ENCODE measurements at places on chromosomes 5 and 9.

DNA sequence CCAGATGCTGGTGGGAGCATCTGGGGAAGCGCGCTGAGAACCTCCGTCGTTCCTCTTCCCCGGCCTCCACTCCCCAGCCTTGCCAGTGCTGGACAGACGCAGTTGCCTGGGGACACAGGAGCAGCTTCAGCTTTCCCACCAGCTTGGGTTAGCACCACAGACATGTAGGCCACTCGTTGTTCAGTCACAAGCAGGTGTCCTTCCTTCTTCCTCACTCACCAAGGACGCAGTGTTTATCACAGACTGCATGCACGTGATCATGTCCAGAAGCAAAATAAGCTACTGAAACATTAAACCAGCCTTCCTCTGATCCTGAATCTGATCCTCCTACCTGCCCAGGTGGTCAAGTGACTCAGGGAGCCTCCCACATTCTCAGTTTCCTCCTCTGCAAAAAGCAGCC, 232.9 kb downstream of the SYK start:
- DNase-seq, result no peak

DNA sequence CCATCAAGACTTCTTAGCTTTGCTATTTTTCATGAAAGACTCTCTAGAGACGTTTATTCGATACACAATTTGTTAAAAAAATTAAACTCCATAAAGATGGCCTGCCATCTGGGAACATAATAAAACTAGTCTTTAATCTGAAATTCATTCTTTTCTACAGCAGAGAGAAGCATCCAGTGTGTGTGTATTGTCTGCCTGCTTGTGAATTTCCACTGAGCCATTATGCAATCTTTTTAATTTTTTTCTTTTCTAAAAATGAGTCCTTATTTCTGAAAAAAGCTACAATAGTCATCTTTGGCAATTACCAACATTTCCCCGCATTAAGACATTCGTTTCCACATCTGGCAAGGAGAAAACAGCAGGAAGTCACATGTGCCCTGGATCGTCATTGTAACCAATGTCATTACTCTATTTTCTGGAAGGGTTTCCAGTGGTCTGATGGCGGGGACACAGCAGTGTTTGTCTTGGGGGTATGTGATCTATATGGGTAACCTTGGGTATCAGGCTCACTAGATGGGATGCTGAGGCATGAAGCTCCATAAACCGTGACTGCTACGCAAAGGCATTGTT, 263.1 kb downstream of the MSX2 start:
- no peak for DNase-seq

- peak; percentile 34 for DNase-seq
Measured at GRCh38 chr5:177494346-177495195, 2.8 kb downstream of the PDLIM7 start.

GRCh38 chr5:75640395-75640794, 29.1 kb downstream of the ANKDD1B start:
- no peak for DNase-seq

- DNase-seq, result no peak
Measured at GRCh38 chr9:130666393-130667119, 2.2 kb downstream of the PRDM12 start.

GRCh38 chr5:37619353-37619752, 220.5 kb downstream of the GDNF start:
- no peak for DNase-seq

GRCh38 chr5:74294231-74294705, 346.3 kb downstream of the ENC1 start:
- DNase-seq, result no peak

- DNase-seq, result no peak
Measured at GRCh38 chr5:158614951-158615350, 484.8 kb downstream of the EBF1 start.

GRCh38 chr5:40486437-40487275, 193.1 kb upstream of the PTGER4 start:
- peak; percentile 28 for DNase-seq

DNA sequence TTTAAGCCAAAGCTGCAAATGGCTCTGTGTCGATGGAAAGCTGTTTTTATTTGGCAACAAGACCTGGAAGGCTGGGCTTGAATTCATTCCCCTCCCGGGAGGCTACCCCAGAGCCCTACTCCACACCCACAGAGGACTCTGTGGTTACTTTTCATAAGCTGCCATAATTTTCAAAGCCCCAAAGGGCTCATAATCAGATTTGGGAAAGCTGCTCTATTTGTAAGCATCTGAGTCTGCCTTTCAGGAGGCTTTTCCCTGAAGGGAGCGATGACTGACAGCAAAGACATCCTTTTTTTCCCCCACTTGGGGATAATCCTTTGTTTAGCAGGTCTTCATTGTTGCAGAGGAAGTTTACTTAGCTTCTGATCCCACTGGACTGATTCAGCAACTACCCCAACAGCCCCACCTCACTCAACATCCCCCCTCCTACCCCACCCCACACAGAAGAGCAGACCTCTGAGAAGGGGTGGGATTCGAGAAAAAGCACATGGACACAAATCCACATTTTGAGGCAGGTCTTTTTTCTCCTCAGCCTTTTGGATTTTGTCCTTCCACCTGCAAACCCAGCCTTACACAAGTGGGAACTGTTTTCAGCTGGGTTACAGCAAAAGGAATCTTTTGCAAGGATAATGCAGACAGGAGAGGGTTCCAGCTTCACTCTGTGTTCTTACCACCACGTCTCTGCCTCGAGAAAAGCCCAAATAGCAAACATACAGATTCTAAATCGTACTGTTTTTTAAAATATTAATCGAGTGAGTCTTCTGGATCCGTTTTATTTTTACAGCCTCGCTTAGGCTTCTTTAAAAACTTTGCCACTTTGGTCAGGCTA, 244.4 kb upstream of the TUT7 start:
- no peak for DNase-seq

DNA sequence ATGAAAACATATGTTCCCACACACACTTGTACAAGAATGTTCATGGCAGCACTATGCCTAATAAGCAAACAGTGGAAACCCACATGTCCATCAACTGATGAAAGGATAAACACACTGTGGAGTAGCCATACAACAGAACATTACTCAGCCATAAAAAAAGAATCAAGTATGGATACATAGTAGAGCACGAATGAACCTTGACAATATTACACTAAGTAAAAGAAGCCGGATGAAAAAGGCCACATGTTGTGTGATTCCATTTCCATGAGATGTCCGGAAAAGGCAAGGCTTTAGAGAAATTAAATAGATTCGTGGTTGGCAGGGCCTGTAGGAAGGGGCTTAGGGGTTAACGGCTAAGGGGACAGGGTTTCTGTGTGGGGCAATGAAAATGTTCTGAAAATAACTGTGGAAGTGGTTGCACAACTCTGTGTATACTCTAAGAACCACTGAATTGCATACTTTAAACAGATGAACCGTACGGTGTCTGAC, 51.4 kb downstream of the COL23A1 start:
- no peak for DNase-seq

DNA sequence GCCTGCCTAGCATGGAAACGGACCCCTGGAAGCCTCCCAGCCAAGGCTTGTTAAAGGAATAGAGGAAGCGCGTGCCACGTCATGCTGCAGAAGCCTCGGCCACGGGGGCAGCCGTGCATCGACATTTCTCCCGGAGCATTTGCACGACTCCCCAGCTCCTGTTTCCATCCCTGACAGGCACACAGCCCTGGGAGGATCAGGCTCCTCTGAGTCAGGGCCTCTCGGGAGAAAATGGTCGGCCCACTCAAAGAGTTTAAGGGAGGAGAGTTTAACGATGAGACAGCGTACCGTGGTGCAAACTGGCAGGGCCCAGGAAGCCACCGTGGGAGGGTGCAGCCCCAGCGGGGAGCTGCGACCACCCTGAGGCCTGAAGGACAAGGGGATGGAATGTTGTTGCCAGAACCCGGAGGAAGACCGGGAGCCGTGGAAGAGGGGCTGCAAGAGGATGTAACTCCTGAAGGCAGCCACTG, 213.6 kb downstream of the PAX5 start:
- DNase-seq, result no peak

DNA sequence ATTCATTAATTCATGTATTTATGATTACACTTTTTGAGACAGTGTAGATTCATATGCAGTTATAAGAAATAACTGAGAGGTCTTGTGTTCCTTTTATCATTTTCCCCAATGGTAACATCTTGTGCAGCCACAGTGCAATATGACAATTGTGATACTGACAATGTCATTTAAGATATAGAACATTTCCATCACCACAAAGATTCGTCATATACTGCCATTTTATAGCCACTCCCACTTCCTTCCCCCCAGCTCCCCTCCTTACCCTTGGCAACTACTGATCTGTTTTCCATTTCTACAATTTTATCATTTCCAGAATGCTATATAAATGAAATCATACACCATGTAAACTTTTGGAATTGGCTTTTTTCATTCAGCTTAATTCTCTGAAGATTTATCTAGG, 53.8 kb downstream of the NR2F1 start:
- no peak for DNase-seq

GRCh38 chr5:169832304-169832703, 148.0 kb downstream of the INSYN2B start:
- no peak for DNase-seq

DNA sequence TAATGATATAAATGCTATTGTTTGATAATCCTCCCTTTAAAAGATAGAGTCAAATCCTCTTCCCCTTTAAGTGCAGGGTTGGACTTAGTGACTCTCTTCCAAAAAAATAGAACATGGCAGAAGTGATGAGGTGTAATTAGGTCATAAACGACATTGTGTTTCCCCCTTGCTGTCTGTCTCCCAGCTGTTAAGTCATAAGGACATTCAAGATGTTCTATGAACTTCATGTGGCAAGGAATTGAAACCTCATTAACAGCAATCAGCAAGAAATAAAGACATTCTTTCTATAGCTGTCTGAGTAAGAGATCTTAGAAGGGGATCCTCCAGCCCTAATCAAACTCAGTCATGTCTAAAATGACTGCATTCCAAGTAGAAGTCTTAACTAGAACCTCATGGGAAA, 3.3 kb upstream of the SLC25A46 start:
- no peak for DNase-seq

- DNase-seq, result no peak
Measured at GRCh38 chr5:154607746-154608145, 129.7 kb upstream of the HAND1 start.

- no peak for DNase-seq
Measured at GRCh38 chr5:179762079-179762780, 29.6 kb downstream of the MAML1 start.

DNA sequence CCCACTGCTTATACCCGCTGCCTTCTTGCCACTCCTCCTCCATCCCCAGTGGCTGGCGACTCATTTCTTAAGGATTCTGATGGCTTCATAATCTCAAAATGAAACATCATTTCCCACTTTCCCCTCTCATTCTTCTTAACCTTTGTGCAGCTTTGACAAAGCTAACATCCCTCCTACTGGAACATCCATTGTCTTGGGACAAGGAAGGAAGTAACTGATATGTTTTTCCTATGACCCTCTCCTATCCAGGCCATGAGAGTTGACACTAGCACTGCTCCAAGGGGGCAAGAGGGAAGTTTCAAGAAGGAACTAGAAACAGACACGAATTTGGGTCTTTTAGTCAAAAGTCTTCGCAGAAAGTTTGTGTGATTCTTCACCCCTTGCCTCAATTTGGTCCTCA, 71.7 kb upstream of the SNX2 start:
- no peak for DNase-seq

DNA sequence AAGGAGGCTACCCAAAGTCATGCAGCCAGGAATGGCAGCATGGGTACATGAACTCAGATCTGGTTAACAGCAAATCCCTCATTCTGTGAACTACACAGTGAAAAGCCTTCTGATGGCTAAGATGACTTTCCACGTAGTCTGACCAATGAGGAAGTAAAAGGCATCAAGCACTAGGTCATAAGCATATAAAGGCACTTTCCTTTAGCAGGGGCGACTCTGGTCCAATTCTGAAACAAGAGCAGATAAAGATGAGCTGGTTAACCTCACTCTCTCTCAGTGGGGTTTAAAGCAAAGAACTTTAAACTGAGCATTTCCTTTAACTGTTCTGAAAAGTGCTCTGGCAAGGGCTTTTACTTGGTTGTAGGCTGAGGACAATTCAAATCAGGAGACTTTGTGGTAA, 21.1 kb downstream of the PSMB7 start:
- no peak for DNase-seq

DNA sequence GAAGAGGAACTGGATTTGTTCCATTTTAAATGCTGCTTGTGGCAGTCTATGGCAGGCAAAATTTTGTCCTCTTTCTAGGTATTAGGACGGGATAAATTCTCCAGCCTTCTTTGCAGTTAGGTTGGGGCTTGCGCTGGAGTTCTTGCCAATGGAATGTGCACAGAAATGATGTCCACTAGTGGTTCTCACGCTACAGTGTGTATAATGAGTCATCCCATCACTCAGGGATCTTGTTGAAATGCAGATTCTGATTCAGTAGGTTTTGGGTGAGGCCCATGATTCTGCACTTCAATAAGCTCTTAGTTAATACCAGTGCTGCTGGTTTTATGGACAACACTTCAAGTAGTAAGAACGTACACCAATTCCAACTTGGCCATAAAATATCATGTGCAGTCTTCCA, 317.6 kb upstream of the KLF4 start:
- DNase-seq, result no peak

GRCh38 chr5:15717001-15717400, 217.0 kb downstream of the FBXL7 start:
- no peak for DNase-seq

DNA sequence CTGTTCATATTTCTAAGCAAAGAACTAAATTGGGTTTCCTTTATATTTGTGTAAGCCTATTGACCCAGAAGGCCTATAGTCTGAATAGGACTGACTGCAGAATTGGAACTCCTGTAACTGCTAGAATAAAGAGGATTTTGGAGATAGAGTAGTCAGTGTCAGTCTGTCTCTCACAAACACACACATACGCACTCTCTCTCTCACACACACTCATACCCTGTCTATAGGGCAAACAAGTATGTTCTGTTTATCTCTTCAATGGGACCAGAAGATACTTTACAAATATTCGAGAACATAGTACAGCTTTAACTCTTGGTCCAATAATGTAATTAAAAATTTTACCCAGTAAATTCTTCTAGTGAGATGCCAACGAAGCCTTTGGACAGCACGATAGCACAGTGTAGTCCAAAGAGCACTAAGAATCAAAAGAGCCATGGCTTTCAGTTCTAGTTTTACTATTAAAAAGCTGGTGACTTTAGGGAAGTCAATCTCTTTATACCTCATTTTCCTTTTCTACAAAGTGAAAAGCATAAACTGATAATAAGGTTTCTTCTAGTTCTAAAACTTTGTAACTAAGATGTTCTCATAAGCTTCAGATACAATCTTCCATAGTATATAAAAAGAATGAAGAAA, 19.3 kb downstream of the ABHD17B start:
- no peak for DNase-seq

- no peak for DNase-seq
Measured at GRCh38 chr5:78232163-78232562, 62.3 kb downstream of the AP3B1 start.

GRCh38 chr5:42507451-42508097, 84.3 kb downstream of the GHR start:
- no peak for DNase-seq

- DNase-seq, result no peak
Measured at GRCh38 chr5:139646912-139647505, 1.1 kb upstream of the CXXC5 start.

- DNase-seq, result no peak
Measured at GRCh38 chr5:1096838-1097237, 15.0 kb downstream of the SLC12A7 start.
